ENCODE measurements at places on chromosomes 11 and 22.

- DNase-seq, result no peak
These were observed 128.8 kb downstream of the SGSM3 start for GRCh38 chr22:40499209-40499623.

DNA sequence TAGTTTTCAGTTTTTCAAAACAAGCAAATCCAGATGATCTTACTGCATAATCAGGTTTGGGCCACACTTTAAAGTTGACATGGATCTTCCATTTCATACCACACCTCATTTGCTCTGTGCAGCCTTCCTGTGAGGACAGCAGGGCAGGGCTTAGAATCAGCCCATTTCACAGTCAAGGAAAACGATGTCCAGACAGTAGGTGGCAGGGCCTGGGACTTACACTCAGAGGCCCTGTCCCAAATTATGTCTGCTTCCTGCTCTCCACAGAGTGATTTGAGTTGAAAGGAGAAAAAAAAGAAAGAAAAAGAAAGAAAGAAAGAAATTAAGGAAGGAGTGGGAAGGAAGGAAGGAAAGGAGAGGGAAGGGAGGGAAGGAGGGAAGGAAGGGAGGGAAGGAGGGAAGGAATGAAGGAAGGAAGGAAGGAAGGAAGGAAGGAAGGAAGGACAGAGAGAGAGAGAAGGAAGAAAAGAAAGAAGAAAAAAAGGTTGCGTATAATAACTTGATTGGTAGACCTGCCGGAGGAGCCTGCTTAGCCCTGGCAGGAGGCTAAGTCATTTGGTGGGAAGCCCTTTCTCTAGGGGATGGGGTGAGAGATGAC lies 23.6 kb downstream of the TSKU start:
- DNase-seq, result no peak

- DNase-seq, result no peak
These were observed 6.4 kb upstream of the CARD16 start for GRCh38 chr11:105051559-105051958.

GRCh38 chr11:61048368-61049062 lies 53.8 kb upstream of the CD5 start:
- DNase-seq, result no peak

GRCh38 chr22:38193580-38193979 lies 8.2 kb upstream of the MAFF start:
- no peak for DNase-seq

- DNase-seq, result no peak
These were observed 5.4 kb downstream of the MMP1 start for GRCh38 chr11:102792604-102793003.

DNA sequence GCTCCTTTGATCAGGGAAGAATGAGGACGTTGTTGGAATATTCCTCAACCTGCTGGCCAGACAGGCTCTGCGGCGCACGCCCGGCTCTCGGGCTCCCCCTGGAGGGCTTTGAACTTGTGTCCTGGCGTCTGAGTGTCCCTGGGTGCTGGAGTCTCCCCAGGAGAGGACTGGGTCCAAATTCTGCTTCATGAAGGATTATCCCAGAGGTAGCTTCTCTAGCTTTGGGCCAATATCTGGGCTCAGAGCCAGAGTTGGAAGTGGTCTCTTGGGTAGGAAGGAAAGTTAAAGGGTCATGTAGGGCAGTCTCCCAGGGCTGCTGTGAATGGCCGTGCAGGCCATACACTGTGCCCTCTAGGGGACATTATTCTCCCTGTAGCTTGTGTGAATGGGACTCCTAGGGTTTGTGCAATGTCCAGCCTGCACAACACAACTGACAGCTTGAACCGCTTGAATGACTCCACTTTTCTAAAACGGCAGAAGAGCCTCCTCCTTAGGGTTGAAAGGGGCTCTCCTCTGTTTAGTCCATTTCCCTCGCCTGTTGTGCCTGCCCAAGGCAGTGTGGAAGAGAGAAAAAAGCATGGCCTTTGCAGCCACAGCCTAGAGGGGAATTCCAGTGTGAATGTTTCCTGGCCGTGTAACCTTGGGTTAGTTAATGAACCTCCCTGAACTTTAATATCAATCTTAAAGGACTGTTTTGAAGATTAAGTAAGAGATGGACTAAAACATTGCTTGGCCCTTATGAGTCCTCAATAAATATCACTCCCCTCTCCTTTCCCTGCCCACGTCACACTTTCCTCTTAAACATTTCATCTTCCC lies 111.2 kb upstream of the THY1 start:
- DNase-seq, result peak; percentile 7

GRCh38 chr11:25247336-25247735 lies 750.5 kb downstream of the LUZP2 start:
- no peak for DNase-seq

GRCh38 chr11:68927280-68928135 lies 23.8 kb downstream of the IGHMBP2 start:
- no peak for DNase-seq

DNA sequence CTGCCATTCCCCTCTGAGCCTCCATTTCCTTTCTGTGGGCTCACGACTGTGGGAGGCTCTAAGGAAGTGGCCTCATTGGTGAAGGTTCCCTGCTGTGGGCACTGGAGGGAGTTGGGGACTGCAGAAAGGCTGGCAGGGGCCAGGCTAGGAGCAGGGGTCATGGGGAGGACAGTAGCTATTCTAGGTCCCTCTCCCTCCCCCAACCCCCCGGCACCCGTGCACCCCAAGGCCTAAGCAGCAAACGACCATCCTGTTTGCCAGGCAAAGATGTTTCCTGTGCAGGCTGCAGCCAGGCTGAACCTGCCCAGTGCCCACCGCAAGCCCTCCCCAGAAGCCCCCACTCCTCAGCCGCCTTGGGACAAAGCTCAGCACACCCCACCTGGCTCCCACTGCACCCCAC lies 189.4 kb downstream of the MN1 start:
- no peak for DNase-seq

DNA sequence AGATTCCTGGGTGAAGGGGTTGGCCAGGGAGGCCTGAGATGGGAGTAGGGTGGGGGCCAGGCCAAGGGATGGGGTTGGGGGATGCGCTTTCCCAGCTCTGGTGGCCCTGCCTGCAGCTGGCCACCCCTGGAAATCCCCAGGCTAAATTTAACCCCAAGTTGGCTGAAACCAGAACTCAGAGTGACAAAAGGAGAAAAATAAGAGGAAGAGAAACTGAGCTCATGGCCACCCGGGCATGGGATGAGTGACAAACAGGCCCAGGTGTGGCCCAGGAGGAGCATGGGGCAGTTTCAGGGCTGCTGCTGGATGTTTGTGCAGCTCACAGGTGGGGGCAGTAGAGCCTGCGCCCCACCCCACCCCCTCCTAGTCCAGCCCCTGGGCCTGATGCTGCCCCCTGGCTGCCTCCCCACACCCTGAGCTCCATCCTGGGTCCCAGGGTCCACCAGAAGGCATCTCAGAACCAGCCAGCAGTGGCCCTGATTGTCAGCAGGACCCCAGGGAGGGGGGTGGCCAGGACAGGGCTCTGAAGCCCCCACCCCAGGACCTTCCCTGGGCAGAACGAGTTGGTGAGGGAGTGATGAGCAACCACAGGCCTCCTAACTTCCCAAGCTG lies 48.0 kb downstream of the IGLL5 start:
- DNase-seq, result no peak

DNA sequence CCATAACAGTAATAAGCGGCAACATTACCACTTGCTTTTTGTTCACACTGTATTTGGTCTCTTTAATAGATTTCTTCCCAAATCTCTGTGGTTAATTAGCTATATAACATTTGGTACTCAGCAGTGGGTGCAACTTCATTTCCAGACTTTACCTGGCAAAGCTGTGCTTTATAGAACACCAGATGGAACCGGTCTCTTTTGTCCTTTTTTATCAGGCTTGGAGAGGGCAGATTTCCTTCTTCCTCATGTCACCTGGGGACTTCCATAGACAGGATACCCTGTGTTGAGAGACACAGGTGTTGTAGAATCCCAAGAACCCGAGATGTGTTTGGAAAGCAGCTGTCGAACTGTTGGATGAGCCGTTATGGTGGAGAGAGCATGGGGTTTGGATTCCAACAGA lies 393.7 kb downstream of the NTM start:
- DNase-seq, result no peak

DNA sequence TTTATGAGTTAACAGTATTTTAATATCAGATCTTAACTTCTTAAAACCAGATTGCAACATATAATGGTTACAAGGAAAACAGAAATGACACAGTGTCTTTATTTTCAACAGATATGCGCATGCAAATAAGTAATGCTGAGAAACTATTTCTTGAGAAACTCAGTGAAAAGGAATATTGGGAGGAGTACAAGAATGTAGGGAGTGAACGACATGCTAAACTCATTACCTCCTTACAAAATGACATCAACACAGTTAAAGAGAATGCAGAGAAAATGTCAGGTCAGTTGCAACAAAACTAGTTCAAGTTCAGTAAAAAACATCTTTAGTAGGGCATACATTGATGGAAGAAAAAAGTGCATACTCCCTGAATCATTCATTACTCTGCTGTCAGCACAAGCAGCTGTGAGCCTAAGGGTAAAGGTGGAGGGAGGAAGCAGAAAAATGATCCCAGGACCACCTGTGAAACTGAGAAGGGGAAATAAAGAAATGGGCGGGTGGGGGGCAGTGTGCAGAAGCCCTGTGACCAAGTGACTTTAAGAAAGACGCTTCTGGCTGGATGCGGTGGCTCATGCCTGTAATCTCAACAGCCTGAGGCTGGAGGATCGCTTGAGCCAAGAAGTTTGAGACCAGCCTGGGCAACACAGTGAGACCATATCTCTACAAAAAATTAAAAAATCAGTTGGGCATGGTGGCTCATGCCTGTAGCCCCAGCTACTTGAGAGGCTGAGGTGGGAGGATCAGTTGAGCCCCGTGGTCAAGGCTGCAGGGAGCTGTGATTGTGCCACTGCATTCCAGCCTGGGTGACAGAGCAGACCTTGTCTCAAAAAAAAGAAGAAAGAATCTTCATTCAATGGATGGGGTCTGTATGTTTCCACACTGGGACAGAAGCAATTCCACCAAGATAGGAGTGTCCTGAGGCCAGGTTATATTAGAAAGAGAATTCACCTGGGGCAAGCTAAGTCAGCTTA lies 31.2 kb downstream of the CCDC83 start:
- no peak for DNase-seq

DNA sequence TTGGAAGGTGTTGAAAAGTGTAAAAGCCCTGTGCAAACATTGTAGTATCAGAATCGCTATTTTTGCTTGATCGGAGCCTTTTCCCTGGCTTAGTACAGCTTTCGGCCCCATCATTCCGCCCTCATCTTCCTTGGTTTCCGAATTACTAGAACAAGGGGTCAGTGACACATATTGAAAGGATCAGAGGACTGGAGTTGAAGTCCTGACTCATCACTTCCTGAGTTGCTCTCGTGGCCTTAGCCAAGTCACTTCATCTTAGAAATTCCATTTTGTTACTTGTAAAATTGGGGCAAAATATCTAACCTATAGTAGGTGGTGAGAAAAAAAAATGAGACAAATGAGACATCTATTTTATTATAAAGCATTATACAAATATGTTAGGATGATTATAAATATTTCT lies 375.0 kb downstream of the NTM start:
- no peak for DNase-seq

DNA sequence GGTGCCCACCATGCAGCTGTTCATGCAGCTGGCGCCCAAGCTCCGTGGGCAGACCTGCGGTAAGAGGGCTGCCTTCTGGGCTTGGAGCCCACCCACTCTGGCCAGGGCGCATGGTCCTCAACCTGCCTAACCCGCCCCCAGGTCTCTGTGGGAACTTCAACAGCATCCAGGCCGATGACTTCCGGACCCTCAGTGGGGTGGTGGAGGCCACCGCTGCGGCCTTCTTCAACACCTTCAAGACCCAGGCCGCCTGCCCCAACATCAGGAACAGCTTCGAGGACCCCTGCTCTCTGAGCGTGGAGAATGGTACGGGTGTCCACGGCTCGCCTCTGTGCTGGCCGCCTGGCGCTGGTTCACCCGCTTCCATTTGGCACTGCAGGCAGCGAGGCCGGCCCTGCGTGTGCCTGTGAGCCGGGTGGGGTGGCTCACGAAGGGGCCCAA lies 11.0 kb downstream of the MUC5AC start:
- DNase-seq, result no peak

- DNase-seq, result no peak
These were observed at the start of gene MRGPRX4 for GRCh38 chr11:18172666-18173065. Gene MRGPRX4 (plus strand): TSS chr11:18172837. CDS start chr11:18173257, 420 bp downstream.

DNA sequence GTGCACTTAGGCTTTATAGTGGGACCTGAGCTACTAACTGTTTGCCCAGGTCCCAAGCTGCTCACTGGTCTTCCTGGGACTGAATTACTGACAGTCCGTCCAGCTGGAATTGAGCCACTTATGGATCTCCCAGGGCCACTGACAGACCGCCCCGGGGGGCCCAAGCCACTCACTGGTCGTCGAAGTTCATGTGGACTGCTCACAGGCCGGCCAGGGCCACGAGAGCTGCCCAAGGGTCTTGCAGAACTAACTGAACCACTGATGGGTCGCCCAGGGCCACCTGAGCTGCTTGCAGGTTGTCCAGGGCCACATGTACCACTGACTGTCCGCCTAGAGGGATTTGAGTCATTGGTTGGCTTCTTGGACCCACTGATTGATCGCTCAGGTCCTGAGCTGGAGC lies 15.1 kb downstream of the MISFA start:
- no peak for DNase-seq

DNA sequence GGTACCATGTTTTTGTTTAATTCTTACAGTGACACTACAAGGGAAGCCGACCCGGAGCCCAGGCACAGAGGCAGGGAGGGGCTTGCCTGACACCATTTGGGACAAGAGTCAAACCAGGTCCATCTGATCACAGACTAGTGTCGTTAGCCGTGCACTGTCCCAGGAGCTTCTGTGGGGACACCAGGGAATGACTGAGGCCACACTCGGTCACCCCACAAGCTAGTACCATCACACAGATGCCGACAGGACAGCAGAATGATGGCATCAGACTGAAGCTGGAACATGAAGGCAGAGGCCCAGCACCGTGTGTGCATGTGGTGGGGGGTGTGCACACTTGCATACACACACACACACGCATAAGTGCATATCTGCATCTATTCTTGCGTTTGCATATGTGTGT lies 61.5 kb upstream of the NECTIN1 start:
- DNase-seq, result no peak

DNA sequence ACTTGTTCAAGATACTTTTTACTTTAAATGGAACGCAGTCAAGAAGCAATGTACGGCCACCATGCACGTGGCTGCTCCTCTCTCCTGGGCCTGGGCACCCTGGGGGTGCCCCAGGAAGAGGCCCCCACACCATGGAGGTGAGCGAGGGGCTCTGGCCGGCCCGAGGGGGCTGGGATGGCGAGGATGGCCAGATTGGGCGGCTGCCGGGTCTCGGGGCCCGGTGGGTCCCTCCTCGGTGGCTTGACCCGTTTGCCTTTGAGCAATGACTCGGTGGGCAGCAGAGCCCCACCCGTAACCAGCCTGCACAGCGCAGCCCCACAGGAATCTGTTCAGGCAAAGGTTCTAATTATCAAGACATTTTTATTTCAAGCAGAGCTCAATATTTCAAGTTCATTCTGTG lies 167.4 kb downstream of the BRD1 start:
- DNase-seq, result no peak

- DNase-seq, result no peak
These were observed 468 bp downstream of the ZDHHC8 start for GRCh38 chr22:20131859-20132685.

DNA sequence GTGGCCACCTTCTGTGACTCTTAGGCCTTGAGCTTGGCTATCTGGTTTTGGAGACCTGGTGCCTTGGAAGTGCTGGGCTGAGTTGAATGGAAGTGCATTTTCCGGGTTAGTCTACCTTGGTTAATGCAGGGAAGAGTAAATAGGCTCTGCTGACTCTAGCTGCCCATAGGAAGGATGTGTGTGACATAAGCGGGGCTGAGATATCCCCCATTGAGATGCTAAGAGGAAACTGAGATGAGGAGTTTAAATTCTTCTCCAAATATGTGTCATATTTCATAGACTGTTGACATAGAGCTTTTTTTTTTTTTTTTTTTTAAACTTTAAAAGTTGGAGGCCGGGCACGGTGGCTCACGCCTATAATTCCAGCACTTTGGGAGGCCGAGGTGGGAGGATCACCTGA lies 30.8 kb downstream of the ZNRF3 start:
- no peak for DNase-seq

All from activated T-helper 1 cell treated with anti-CD3 and anti-CD28 coated beads, Interleukin-2, amount 50 U/mL, for 16 hours (primary cell).